ENCODE measurements at places on chromosomes 1 and 21.
A peak's percentile ranks its signal among the peaks of the same experiment; 100 is the strongest.

DNA sequence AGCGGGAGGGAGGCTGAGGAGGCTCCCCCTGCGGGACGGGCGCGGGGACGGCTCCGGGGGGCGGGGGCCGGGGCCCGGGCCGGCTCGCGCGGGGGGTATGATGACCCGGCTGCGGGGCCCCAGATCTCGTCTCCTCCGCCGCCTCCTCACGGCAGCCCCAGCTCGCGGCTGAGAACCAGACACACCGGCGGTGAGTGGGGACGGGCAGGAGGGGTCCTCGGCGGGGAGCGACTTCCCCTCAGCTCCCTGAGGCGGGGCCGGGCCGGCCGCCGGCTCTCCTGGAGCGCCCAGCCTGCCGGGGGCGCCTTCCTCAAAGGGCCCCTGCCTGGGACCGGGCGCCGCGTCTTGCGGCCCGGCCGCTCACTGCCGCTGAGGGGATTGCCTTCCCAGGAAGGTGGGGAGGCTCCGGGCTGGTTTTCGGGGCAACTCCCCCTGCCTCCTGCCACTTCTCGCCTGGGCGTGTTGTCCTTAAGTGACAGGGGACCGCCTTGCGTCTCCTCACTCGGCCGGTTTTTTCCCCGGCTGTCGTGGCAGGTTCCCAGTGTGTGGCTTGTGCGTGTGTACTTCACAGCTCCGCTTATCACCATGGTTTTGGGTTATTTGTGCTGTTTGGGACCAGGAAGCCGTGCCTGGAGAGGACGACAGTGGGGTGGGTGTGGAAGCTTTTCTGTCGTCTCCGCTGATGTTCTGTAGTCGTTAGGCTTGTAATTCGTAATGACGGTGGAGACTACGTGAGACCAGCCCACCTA is 800 bp downstream of the HIPK1 start:
- DNase-seq = peak; percentile 32

DNA sequence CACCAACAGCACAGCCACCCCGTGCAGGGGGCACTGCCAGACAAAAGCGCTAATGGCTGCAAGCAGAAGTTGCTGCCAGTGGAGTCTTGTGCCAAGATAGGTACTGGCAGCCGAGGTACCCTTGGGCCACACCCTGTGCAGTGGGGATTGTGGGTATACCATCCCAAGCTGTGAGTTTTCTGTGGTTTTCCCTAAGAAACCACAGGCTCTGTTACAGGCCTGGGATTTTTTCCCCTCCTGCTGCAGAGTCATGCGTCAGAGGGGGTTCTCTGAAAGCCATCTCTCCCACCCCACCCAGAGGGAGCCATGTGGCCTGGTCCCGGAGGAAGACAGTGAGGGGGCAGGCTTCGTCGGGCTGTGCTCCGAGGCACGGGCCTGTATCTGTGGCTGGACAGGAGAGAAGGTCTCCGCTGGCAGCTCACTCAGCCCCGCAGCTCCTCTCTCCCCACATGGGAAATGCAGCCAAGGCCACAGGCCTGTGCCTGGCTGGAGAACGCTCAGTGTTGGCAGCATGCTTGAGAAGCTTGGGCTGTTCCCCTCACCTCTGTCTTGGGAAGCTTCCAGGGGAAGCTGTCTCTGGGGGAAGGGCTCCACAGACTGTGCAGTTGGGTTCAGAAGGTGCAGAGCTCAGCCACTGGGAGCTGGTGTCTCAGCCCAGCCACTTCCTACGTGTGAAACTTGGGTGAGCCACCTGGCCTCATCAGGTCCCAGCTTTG is 42.5 kb downstream of the NEK2 start:
- no peak for DNase-seq

GRCh38 chr21:36423771-36424433 is 38.7 kb downstream of the CHAF1B start:
- no peak for DNase-seq

DNA sequence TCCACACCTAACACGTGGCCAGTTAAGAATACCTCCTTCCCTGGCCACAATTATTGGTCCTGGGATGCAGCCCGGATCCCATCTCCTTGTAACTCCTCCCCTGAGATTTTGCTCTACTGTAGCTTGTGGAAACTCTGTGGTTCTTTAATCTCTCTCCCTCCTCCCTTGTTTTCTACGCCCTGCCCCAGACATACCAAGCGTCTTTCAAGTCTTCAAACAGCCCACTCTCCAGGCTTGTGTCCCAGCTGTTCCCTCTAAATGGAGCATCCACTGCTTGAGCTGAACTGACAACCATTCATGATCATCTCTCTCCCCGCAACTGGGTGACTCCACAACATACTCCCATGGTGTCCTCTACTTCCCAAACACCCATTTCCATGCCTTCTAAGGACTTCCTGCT is 111.6 kb downstream of the SIPA1L2 start:
- no peak for DNase-seq

GRCh38 chr1:156766298-156767100 is 836 bp upstream of the PRCC start:
- no peak for DNase-seq

- no peak for DNase-seq
These were observed 1637.8 kb downstream of the PLA2G4A start for GRCh38 chr1:188466539-188466938.

DNA sequence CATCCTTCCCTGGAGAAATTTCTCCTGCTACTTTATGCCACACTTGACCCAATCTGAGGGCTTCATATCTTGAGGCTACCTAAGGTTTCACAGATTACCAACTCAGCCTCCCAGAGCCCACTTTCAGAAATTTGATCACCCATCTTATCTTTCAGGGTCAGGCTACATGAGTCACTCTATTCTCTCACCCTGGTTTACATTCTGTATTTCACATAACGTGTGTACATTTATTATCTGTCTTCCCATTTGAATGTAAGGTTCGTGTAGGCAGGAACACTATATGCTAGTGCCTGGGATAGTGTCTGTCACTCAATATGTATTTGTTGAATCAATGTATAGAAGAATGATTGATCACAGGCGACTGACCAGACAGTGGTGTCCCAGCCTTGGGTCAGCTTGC is 124.8 kb downstream of the UBE2U start:
- no peak for DNase-seq

GRCh38 chr21:32565856-32566465 is 19.4 kb downstream of the TCP10L start:
- no peak for DNase-seq

DNA sequence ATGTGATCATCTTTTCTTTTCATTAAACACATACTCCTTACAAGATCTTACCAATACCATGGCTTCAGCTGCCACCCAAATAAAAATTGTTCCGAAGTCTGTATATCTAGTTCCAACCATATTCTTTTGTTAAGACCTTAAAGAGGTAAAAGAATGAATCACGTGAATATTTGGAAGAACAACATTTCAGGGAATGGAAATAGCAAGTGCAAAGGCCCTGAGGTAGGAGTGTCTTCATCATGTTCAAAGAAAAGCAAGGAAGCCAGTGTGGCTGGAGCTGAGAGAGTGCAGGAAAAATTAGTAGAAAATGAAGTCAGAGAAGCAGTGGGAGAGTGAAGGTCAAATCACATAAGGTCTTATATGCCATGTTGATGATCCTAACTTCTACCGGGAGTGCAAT is 50.9 kb downstream of the SLAMF6 start:
- no peak for DNase-seq

- DNase-seq = no peak
These were observed 648.3 kb downstream of the KIF26B start for GRCh38 chr1:245802941-245803665.

DNA sequence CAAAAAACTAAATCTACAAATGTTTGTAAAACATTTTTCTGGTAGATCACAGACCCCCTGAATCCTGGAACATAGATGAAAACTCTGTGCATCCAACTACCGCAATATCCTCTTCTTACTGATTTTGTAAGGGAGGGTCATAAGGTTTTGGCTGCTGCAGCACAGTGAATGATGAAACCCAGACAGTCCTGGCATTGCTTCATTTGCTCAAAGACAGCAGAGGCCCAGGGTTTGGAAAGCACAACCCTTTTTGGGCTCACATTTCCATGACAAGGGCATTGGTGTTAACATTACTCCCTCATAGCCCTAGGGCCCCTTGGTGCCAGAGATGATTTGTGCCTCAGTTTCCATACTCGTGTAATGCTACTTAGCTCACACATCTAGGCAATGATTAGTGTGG is 51.2 kb downstream of the PLXNA2 start:
- DNase-seq = no peak

GRCh38 chr1:206631085-206631509 is 4.2 kb upstream of the DYRK3 start:
- DNase-seq = peak; percentile 80

DNA sequence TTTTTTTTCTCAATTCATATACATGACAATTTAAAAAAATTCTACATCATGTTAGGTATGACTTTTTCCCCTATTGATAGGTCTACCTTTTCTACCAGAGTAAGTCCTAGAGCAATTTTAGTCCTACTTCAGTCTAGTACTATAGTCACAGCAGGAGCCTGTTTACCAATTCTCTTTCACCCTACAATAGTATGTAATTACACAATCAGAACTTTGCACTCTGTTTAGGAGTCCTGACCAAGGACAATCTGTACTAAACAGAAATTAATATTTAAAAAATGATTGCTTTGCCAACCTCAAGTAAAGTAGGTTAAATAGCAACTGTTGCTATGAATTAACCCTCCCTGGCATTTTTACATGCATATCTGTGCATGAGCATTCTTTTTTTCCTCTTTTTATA is 810 bp upstream of the CYP4A11 start:
- no peak for DNase-seq

GRCh38 chr1:41528726-41529605 is 44.5 kb upstream of the EDN2 start:
- no peak for DNase-seq

- no peak for DNase-seq
These were observed 18.9 kb upstream of the BTG2 start for GRCh38 chr1:203286161-203286984.

DNA sequence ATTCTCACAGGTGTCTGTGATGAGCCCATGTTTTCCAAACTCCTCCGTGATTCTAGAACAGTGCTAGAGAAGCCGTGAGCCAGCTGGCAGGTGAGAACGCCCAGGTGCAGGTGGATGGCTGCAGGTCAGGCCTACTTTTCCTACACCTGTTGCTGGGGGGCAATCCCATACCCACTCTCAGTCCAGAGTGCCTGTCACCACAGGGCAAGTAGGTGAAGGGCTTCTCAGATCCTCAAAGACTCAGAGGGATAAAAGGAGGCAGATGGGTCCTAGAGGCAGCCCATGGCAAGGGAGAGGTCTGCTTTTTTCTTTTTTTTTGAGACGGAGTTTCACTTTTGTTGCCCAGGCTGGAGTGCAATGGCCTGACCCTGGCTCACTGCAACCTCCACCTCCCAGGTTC is 50.7 kb upstream of the H6PD start:
- no peak for DNase-seq

- DNase-seq = no peak
These were observed 357.5 kb downstream of the PTPRU start for GRCh38 chr1:29593601-29594382.

DNA sequence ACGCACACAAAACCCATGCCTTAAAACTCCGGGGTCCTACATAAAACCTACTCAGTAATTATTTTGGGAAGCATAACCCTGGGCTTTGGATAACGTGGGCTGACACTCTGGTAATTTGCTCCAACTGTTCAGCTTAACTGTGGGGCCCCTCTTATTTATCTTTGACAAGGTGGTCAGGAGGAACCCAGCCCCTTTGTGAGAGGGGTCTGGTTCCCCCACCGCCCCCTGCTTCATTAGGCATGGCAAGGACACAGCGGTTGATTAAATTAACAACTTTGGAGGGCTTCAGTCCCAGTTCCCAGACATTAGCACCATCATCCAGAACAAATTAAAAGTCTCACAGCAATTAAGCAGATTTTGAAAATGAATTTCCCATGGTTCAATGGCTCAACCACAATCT is 14.7 kb downstream of the WLS start:
- DNase-seq = no peak

DNA sequence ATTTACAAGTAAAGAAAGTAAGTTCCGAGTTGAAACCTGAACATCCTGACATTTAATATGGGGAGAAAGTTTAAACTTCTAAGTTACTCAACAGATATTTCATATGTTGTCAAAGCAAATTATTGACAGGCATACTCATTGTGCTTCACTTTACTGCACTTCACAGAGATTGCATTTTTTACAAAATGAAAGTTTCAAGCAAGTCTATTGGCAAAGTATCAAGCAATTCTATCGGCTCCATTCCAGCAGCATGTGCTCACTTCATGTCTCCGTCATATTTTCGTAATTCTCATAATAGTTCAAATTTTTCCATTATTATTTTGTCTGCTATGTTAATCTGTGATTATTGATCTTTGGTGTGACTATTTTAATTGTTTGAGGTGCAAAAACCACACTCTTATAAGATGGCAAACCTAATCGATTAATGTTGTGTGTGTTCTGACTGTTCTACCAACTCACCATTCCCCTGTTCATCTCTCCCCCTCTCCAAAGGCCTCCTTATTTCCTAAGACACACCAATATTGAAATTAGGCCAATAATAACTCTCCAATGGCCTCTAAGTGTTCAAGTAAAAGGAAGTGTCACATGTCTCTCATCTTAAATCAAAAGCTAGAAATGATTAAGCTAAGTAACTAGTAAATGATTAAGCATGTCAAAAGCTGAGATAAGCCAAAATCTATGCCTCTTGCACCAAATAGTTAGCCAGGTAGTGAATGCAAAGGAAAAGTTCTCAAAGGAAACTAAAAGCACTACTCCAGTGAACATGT is 68.2 kb upstream of the BCL9 start:
- DNase-seq = no peak

GRCh38 chr1:14794136-14794768 is 195.8 kb downstream of the KAZN start:
- no peak for DNase-seq

DNA sequence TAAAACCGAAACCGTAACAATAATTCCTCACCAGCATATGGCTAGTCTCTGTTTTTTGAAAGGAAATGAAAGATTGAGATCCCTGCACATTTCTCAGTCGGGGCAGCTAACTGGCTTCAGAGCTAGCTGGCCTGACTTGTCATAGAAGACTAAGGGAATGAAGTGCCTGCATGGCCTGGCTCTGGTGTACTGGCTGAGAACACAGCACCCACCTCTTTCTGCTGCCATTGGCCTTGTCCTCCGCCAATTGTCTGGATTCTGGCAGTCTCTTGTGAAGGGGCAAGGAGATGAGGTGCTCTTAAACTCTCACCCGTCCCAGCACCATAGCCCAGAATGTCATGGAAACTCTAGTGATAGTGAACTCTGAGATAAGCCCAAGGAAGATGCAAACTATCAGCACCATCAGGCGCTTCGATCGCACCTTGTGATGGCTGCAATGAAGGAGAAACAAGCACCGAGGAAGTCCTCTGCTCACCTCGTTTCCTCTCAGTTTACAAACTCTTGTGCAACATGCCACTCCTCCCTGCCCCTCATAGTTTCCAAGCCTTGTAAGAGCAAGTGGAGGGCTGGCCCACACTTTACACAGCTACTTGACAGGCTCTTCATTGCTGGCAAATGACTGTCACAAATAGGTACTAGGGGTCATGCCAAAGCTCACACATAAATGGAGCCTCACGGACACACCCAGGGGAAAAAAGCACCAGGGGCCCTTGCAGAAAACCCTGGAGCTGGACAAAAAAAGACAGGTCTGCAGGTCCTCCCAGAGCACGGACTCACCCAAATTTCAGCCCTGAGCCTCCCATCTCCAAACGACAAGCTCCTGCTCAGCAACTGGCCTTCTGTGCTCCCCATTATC is 16.4 kb downstream of the INPP5B start:
- DNase-seq = no peak

DNA sequence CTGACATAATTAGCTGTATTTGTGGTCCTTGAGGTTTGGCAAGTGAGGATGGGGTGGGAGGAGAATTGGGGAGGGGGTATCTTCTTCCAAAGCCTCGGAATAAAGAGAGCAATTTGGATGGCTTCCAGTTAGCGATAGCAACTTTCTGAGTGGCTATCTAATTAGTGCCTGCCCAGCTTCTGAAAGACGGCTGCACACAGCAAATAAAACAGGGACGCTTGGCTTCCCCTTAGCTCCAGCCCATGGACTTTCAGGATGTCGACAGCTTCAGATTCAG is 31.1 kb downstream of the KLHDC7A start:
- peak; percentile 21 for DNase-seq
